Skeletal muscle cell (primary cell): ENCODE measurements at places on chromosomes 4 and X.
A peak's percentile ranks its signal among the peaks of the same experiment; 100 is the strongest.

- no peak for DNase-seq
Observed at GRCh38 chrX:94123062-94123461, 449.1 kb downstream of the FAM133A start.

DNA sequence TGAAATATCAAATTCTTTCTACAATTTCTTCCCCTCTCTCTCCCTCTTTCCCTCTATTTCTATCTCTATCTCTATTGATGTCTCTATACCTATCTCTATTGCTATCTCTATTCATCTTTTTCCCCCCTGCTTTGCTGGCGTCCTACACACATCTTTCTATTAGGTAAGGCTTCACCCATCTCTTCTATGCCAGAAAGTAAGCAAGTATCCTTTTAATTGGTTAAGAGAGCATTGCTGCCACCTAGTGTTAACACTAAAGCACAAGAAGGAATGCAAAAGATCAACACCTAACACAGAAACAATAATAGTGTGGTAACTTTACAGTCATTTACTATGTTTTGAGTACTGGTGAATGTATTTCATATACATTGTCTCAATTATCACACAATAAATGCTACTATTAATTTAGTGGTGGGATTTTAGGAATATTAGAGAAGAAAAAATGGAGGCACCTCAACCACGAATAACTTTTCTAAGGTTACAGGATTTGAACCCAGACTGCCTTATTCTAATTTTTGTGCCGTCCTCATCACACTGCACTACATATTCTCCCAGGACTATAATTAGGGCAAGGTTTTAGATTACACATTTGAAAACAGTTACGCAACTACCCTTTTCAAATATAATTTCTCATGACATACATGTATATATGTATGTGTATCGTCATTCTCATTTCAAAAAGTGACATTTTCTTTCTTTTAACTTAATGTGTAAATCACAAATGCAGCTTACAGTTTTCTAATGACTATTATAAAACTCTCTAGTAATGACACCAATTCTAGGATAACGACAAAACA lies 3.7 kb upstream of the C4orf36 start:
- DNase-seq = peak; percentile 29

DNA sequence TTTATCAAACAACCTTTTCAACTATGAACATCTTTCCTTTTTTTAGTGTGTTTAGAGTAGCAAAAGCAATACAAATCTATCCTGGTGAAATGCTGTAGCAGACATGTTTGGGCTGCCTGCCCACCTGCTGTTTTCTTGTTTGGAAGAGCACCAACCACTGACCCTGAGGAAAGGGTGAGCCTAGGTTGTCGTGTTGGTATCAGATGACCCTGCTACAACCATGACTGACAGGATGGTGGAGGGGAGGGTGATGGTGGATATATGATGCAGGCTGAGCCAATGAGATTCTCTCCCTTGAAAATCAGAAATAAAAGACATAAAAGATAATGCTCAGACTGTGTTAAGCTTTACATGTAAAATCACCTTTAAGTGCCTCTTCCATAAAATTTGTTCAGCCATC lies 201.2 kb downstream of the NPNT start:
- DNase-seq = no peak

DNA sequence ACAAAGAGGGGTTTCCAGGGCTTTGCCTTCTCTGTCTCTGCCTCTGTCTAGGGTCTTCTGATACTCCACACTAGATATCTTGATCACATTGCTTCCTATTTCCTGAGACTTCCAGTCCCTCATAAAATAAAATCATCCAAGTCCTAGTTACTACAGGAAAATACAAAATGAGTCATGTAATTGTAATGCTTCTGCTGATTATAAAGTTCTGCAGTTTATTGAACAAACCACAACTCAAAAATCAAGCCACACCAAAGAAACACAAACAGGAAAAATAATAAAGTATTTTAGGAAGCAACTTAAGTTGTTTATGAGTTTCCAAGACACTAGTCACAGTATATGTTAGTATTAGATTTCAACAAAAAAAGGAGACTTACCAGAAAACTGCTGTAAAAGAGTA lies 695.1 kb upstream of the GALNTL6 start:
- DNase-seq = no peak

- DNase-seq = no peak
Observed at GRCh38 chr4:88697141-88697540, 488 bp downstream of the NAP1L5 start.

- DNase-seq = no peak
Observed at GRCh38 chr4:1318488-1319213, 28.4 kb upstream of the UVSSA start.

DNA sequence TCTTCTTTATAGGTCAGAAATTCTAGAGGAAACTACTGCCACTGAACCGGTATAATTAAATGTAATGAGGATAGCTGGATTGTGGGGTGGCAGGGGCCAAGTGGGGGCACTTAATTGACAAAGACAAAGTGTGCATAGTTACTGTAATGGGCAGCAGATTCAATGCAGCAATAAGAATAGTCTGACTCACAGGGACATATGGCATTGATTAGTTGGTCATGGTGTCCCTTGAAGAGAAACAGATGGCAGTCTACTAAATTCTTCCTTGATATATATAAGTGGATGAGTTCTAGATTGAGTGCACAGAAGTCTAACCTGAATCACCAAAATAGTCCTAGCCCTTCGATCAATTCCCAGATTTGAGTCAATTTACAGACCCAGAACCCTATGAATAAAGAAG lies 31.6 kb downstream of the ETDC start:
- DNase-seq = no peak

- no peak for DNase-seq
Observed at GRCh38 chr4:147984065-147984777, 252.3 kb downstream of the ARHGAP10 start.

DNA sequence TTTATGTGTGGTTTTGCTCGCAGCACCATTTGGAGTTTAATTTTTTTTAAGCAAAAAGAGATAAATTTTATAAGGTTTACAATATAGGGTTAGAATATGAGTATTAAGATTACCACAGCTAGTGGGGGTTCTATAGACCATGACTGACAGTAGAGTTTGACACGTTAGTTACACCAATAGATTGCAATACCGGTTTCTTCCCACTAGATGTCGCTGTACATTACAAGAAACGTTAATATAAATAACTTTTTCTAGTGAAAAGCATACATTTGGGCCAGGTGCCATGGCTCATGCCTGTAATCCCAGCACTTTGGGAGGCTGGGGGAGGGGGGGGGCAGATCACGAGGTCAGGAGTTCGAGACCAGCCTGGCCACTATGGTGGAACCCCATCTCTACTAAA lies 433.6 kb downstream of the MAGEB5 start:
- DNase-seq = no peak

DNA sequence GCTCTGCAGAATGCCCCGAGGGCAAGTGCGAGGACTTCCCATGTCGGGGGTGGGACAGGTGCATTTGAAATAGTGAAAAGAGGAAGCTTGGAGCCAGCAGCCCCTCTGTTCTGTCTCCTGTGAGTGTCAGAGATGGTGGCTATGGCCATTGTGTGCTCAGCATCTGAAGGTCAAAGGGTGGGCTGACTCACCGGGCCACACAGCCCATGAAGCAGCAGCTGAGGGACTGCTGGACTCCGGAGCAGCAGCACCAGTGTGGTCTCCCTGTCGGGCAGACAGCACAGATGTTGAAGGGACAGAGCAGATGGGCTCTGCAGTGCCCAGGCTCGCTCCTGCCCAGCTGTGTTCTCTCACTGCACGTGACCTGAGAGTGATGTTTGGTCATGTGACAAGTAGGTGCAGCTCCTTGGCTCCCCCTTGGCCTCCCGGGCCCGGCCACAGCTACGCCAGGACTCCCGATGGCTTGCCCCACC lies 53.5 kb downstream of the TBC1D14 start:
- DNase-seq = no peak

- DNase-seq = peak; percentile 53
Observed at GRCh38 chrX:152904151-152905080, 6.5 kb downstream of the ZNF185 start.

DNA sequence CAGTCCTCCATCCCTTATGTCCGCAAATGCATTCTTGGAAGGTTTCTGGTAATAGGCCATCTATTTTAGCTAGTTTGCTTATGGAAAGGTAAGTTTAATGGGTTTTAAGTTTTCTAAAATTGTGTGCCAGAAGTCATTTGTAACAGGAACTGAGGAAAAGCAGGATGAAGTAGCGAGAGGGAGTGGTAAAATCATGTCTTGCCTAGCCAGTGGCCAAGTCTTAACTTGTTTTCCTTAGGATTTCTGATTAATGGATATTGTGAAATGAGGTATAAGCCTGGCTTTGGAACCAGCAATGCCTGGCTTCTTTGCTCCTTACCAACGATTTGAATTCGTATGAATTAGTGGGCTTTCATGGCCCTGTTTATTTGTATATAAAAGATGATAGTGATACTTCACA lies 7.3 kb downstream of the SEC24B start:
- DNase-seq = no peak

DNA sequence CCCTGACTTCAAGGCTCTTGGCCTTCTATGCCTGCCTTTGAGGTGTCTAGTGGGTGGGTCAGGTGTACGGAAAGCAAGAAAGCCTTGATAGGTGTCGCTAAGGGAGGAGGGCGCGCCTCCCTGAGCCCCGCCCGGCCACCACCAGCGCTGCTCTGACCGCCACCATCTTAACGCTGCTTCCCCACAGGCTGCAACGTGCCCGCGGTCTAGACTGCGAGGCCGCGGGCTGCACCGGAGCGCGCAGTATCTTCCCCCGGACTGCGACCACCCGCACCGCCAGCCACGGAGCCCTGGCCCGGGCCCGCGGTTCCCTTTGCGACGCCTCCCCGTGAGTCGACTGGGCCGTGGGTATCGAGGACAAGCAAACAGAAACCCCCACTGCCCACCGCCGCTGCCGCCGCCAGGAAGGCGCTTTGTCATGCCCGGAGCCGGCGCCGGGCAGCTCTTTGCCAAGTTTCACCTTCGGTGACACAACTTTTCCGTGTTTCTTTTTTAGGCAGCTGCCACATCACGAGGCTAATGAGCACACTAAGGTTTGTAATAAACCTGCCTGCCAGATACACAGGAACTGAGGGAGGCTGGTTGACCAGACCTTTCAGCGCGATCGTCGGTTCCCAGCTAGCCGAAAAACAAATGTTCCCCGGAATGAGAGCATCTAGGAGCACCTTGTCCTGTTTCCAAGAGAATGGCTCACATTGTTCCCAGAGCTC lies 335.8 kb upstream of the F9 start:
- DNase-seq = no peak

DNA sequence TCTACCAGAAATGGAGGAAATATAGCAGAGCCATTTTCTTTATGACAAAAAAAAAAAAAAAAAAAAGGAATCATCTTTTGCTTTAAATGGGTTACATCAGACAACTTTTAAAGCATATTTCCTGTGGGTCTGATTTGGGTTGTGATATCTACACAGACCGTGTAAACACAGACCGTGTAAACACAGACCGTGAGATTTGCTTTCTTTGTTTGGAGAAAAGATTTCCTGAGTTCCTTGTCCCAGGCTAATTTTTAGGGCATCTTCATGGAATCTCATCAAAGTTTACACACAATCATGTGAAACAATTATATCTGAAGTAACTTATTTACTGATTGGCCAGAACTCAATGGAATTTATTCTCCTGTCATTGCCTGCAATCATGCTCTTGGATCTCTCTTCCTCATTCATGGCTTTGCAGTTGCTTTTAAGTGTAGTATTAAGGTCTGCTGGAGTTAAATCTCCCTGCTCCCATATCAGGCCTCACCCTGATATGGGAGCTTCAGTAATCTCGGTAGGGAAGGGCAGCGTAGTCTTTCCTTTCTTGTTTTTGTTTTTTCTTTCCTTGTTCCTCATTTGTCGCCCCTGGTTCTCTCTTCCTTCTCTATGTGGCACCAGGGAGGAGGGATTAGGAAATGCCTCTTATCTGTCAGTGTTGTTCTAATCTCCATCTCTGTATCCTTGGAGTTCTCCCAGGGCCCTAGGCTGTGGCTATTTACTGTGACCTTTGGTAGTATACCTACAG lies 248.6 kb upstream of the JADE1 start:
- no peak for DNase-seq

DNA sequence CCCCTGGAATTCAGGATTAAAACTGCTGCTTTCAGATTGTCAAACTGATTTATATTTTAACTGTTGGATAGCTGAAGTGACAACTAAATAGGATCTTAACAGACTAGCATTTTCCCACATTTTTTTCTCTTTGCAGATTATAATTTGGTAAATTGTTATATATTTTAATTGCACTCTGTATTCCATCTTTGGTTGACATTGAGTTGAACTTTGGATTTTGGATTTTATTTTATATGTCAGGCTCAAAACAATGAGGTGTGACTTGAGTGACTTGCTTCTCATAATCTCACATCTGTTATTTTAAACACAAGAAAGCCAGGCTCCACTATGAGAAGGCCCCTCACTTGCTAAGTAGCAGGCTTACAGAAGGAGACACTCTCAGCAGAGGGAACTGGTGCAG lies 38.1 kb downstream of the NAA11 start:
- no peak for DNase-seq

- DNase-seq = peak; percentile 26
Observed at GRCh38 chr4:155353923-155354540, 22.7 kb downstream of the MAP9 start.

DNA sequence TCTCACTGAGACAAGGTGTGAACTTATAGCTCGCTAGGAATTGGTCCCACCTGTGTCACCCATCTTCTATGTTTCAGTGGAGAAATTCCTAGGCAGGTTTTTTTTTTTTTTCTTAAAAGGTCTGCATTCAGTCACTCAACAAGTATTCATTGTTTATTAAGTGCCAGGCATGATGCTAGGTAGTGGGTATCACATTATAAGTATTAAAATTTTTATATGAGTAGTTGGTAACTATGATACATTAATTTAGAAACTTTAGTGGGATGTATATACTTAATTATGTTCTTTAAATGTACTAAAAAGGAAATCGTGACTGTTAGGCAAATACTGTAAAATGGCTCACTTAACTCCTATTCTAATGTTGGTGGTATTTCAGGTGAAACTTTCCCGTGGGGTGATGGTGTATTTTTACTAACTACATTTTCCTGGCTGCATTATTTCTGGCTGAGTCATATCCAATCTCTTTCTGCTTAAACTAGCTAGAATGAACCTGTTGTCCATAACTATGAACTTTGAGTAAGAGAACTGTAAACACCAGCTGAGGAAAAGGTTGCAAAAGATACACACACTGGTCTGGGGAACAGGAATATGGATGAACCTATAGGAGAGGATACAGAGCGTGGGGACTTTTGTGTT lies 49.3 kb upstream of the MED14 start:
- DNase-seq = no peak

GRCh38 chr4:189377569-189377968 lies 563.1 kb upstream of the FRG1 start:
- no peak for DNase-seq

DNA sequence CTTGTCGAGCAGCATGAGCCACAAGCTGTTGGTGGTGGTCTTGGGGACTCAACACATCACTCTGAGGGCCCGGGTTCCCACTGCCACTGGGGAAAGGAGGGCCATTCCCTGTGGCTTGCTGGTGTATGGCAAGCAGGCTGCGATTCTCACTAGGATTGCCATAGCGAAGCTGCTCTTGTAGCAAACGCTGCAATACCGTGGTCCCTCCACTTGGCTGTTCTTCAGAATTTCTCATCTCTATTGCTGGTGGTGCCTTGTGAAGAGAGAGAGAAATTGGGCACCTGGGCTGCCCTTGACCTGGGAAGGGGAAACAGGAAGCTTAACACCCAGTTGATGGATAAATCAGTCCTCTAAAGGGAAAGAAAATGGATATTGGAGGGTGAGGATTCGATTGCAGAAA lies 17.7 kb downstream of the AMOT start:
- DNase-seq = no peak

- no peak for DNase-seq
Observed at GRCh38 chrX:70970482-70970995, 39.6 kb upstream of the SLC7A3 start.
